ENCODE measurements at places on chromosomes 5 and 9.

GRCh38 chr9:20083390-20083789 is 294.6 kb upstream of the SLC24A2 start:
- DNase-seq, result no peak

- DNase-seq, result no peak
Observed at GRCh38 chr5:65892801-65893200, 33.6 kb upstream of the ERBIN start.

GRCh38 chr9:115385383-115386122 is 267.6 kb upstream of the TNC start:
- no peak for DNase-seq

DNA sequence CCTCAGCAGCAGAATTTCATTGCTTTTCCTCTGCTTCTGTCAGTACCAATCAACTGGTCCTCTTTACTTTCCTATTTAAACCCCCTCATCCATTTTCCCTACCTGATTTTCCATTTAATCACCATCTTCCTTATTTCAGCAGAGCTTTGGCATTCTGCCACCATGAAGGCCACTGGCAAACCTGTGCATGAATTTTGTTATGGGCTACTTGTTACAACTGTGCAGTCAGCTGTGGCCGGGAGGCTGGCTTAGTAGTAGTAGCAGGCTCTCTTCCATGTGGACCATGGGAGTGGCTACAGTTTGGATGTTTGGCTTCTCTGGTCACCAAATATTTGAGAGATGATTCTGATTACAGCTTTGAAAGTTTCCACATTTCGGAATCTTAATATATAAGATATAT is 976.6 kb upstream of the SEMA6A start:
- DNase-seq, result no peak

DNA sequence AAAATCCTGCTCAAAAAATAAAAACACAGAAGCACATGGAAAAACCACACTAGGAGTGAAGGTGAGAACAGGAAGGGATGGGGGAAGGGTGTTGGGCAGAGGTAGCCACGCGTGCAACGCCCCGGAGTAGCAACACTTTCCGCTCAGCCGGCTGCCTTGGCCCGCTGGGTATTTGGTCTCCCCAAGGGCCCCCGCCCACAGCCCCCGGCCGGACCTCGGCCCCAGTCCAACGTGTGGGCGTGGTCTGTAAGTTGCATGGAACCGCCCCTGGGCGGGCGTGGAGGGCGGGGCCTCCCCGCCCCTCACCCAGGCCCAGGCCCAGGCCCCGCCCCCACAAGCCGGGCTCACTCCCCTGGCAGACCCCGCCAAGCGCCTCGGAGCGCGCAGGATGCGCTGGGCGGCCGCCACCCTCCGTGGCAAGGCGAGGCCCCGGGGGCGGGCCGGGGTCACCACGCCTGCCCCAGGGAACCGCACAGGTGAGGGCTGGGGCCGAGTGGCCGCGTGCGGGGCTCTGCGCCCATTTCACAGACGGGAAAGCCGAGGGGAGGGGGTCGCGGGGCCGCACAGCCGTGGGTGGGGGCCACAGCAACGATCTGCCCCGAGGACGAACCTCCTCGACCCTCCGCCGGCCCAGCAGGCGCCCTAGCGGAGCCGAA is at the start of gene SUSD3:
SUSD3 (plus strand) TSS at position 347 of the 656 bp plus-strand sequence; CDS start at position 389, 42 bp downstream.
- no peak for DNase-seq

- DNase-seq, result peak; percentile 86
Observed at GRCh38 chr5:120388016-120388781, 75.9 kb upstream of the PRR16 start.

- DNase-seq, result no peak
Observed at GRCh38 chr9:105046907-105047741, 119.2 kb upstream of the ABCA1 start.

- DNase-seq, result peak; percentile 59
Observed at GRCh38 chr9:94874316-94874715, 147.8 kb downstream of the AOPEP start.

DNA sequence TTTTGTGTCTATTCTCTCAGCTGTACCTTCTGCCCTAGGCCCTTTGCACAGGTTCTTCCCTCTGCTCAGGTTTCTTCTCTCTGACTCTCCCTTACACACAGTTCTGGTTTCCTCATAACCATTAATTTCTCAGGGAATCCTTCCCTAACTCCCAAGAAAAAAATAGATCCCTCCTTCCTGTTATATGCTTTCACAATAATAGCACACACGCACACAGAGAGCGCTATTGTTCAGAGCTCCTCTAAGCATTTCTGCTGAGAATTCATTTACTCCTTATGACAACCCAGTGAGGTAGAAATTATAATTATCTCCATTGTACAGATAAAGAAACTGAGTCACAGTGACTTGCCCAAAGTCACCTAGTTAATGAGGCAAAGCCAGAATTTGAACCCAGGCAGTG is 1.7 kb upstream of the TCOF1 start:
- DNase-seq, result no peak

DNA sequence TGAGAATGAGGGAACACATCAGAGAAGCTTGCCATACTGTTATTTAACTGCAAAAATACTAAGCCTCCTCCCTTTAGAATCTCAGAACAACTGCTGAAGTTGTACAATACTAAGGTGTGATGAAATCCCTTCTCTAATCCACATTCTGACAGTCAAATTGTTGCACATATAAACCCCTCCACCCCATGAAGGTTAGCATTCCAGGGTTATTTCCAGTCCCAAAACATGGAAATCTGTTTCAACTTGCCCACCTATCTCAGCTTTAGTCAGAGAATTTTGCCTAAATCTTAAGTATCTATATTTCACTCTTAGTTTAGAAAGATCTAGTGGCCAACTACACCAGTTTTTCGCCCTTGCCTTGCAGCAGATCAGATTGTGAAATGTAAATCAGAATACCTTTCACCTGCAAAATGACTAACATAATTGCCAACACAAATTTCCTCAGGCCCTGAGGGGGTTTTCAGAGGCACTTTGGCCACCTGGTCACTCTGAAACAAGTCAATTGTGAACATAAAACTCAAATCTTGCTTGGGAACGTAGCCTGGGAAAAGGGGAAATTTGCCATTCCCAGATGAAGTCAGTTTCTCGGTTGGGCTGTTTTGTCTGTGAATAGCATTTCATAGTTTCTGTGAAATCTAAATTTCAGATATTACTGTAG is 93.9 kb downstream of the EFNA5 start:
- DNase-seq, result no peak

DNA sequence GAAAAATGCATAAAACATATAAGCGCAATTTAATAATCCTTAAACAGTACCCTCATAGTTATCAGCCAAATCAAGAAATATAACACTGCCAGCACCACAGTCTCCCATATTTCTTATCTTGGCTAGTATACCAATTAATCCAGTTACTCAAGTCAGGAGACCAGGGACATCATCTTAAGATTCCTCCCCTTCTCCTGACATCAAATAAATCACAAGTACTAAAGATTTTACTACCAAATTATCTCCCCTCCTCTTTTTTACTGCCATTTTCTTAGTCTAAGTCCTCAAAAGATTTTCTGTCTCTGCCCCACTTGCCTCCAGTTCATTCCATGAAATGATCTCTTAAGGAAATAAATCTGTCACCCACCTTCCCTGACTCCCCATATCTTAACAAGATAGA is 37.0 kb downstream of the STRBP start:
- DNase-seq, result no peak

GRCh38 chr9:127112056-127112455 is 10.4 kb downstream of the ANGPTL2 start:
- DNase-seq, result no peak

- DNase-seq, result no peak
Observed at GRCh38 chr9:109401169-109401989, 80.5 kb upstream of the EPB41L4B start.

GRCh38 chr5:96175090-96175489 is 213.4 kb upstream of the ELL2 start:
- DNase-seq, result no peak

DNA sequence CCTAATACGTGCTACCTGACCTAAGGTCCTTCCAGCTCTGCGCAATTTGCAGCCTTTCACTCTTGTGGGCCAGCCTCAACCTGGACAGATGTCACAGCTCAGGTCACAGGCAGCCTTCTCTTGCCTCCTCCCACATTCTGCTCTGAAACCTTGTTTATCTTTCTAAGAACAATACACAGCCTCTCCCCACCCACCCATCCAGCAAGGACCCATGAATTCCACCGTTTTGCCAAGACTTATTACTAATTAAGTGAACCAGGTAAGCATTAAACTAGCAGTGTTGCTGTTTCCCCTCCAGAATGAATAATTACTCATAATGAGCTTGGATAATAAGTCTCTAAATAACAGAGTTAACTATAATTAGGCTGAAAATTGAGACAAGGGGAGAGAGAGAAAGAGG is 11.0 kb downstream of the FABP6 start:
- no peak for DNase-seq

DNA sequence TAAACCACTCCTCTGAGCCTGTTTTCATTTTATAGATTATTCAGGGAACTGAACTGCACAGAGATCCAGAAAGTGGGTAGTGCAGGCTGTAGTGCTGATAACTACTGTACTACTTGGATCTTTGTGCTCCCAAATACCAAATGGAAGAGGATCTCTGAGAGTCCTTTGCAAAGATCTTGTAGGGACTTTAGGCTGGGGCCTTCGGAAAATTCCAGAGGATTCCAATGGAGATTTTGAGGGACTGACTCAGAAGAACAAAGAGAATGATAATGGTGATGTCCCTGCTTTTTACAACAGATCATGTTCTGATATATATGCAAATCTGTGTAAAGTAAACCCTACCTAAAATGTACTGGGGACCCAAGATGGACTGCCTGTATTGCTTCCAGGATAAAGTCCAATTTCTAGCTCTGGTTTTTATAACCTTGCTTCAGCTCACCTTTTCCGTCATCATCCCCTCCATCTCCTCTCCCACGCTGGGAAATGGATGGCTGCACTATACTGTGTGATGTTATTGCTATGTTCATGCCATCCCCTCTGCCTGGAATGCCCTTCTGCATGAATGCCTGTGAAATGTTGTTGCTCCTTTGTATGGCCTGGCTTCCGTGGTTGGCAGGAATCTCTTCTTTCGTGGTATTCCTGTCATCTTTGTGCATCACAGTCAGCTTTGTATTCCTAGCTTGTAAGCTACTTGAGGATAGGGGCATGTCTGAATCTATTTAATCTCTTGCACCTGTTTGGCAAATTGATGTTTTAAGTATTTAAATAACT is 9.7 kb upstream of the PSMD5 start:
- no peak for DNase-seq

DNA sequence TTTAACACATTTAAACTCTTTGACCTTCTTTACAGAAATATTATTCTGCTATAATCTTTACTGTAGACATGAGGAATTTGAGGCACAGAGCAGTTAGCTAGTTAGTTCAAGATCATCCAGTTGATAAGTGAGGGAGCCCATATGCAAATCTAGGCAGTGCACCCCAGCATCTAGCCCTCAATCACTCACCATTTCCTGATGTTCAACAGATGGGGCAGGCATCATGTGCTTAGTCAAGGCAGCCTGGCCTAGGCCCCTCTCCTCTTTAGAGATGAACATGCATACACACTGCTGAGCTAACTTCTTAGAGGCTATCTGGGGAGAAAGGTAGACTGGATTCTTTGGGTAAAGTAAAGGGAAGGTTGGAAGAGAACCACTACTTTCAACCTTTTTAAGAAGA is 206.8 kb upstream of the SLC24A2 start:
- no peak for DNase-seq

DNA sequence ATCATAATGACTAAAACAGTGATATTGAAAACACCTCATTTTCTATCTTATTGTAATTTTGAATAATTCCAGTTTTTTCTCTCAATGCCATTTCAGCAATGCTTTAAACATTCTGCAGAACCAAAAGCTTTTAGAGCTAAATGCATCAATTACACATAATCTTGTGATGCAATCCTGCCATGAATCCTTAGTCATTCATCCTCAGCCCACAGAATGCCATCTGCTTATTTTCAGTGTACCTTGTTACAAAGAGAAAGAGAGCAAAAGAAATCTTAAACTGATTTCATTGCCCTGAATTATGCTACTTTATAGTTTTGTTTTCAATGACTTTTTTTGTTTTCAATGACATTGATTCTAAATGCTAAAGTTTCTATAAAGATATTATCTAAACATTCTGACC is 1234.8 kb upstream of the C9orf72 start:
- DNase-seq, result no peak

- DNase-seq, result no peak
Observed at GRCh38 chr9:131697097-131697496, 42.8 kb downstream of the RAPGEF1 start.

DNA sequence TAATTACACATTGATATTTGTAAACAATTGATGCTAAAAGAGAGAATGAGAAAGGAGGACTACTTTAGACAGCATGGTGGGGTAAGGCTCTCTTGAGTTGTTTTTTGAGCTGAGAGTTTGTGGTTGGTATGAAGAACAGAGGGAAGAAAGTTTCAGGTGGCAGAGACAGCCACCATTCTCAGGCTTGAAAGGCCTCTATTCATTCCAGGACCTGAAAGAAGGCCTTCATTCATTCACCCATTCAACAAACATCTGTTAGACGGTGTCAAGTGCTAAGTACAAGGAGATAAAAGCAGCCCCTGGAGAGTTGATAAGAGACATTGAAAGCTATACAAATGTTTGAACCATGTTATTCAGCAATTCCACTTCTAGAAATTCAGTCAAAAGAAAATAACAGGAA is 21.7 kb upstream of the ADAM19 start:
- DNase-seq, result no peak

DNA sequence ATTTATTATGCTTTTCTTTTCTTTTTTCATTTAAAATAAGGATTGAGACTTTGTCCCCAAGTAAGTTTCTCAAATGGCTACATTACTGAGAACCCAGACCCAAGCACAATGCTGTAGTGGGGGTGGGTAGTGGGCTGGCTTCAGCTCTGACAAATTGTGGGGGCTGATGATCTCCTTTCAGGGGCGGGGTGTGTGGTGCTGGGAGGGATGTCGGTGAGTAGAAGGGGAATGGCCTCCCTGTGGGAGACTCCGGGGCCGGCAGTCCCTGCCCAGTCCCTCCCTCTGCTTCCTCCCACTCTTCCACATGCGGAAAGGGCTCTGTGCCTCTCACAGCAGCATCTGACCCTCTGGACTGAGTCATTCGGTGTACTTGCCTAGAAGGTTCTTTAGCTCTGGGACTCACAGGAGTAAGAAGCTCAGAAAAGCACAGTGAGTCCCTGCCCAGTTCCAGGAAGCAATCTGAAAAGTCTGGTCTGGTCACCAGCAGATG is 14.3 kb downstream of the CD180 start:
- DNase-seq, result peak; percentile 33

Measured in GM04504 (cell line).